Ureter (tissue), 1 donor: ENCODE measurements at places on chromosomes 1 and 21. TPM values are rescaled to one million over a fixed set of nuclear protein-coding genes. Genes with fewer than 3 reads are reported as not detected.

ARHGAP30 gene
- total RNA-seq, result 12.1 TPM

S100A7A gene
- not detected for total RNA-seq

- no peak for DNase-seq
Measured at GRCh38 chr21:41931041-41931451, 22.8 kb downstream of the C2CD2 start.

DNA sequence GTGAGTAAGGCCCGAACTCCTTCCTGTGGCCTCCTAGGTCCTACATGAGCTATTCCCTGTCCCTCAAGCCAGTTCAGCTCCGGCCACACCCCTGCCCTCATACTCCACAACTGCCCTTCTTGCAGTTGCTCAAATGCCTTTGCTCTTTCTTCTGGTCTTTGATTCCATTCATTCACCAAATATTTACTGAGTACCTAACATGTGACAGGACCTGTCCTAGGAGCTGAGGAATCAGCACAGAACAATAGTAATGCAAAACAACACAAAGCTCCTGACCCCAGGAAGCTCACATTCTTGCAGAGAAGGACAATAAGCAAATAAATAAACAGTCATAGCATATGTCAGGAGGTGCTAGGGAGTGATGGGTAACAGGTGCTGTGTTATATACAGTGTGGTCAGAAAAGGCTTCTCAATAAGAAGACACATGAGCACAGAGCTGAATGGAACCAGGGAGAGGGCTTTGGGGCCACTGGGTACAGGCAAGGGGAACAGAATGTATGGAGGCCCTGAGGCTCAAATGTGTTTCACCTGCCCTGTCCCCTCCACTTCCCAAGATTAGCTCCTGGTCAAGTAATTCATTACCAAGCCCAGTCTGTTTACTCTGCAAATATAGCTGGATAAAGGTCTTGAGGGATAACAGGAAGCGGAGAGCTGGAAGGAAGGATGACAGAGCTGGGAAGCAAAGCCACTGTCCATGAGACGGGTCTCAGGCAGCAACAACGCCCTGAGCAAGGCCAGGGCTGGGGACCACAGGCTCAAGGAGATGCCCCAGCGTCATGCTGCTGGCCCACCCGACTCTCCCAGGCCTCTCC, 145.1 kb downstream of the CSMD2 start:
- DNase-seq, result no peak

GRCh38 chr21:33449616-33450015, 30.2 kb downstream of the TMEM50B start:
- no peak for DNase-seq
